Activated CD8-positive, alpha-beta T cell treated with anti-CD3 and anti-CD28 coated beads, Interleukin-2, amount 10 ng/mL, durations not matched to agents 7 days and 5 days (primary cell): ENCODE measurements at places on chromosomes 1 and 21. TPM values are rescaled to one million over a fixed set of nuclear protein-coding genes. Genes with fewer than 3 reads are reported as not detected.

- peaks cover 76% of the 10 kb centered on the region for H3K4me1 ChIP-seq
- no peak overlapping the region for H3K27ac ChIP-seq
- no peaks in the 10 kb centered on the region for H3K27me3 ChIP-seq
- no peak for DNase-seq
- H3K4me3 ChIP-seq: no peak overlapping the region
- H3K36me3 ChIP-seq: peaks cover 59% of the 10 kb centered on the region
These were observed 13.4 kb downstream of the HIPK1 start for GRCh38 chr1:113942527-113942926.

DNA sequence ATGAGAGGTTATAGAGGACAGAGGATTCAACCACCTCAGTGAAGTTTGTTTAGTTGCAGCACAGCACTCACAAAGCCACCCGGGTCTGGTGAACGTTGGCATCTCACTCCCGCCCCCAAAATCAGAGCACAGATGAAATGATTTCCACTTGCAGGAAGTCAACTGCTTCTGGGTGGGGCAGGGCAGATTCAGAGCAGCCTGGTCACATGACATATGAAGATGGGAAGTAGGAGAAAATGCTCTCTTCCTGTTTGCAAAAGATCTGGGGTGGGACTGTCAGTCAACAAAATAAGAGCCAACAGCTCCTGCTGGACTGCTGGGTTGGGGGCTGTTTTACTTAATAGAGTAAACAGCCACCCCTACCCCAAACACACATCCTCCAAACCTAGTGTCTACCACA, 43.2 kb downstream of the LRRC71 start:
- peak; percentile 73 for DNase-seq
- H3K27ac ChIP-seq: peak overlapping the region; percentile 87
- H3K4me3 ChIP-seq: peak overlapping the region; percentile 81
- H3K36me3 ChIP-seq: peaks cover 7% of the 10 kb centered on the region
- peaks cover 21% of the 10 kb centered on the region for H3K27me3 ChIP-seq
- peaks cover 32% of the 10 kb centered on the region for H3K4me1 ChIP-seq

- no peak overlapping the region for H3K27ac ChIP-seq
- no peaks in the 10 kb centered on the region for H3K27me3 ChIP-seq
These were observed 76.0 kb upstream of the SOD1 start for GRCh38 chr21:31583498-31583897.

DNA sequence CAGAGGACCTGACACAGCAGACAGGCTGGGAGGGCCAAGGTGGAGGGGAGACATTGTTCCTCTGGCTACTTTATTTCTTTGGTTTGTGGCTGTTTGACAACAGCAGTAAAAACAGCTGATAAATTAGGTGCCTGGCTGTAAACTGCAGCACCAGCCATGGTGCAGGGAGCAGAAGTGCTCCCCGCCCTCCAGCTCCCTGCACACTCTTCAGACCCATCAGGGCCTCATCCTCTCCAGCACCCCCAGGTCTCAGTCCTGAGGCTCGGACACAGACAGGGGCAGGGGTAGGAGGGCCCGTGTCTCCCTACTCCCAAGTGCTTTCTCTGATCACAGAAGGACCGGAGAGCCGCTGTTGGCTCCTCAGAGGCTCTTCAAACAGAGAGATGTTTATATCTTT, 17.7 kb upstream of the LRRN2 start:
- no peaks in the 10 kb centered on the region for H3K36me3 ChIP-seq
- H3K4me3 ChIP-seq: no peak overlapping the region
- no peak for DNase-seq
- no peak overlapping the region for H3K27ac ChIP-seq
- H3K27me3 ChIP-seq: peaks cover 6% of the 10 kb centered on the region

DNA sequence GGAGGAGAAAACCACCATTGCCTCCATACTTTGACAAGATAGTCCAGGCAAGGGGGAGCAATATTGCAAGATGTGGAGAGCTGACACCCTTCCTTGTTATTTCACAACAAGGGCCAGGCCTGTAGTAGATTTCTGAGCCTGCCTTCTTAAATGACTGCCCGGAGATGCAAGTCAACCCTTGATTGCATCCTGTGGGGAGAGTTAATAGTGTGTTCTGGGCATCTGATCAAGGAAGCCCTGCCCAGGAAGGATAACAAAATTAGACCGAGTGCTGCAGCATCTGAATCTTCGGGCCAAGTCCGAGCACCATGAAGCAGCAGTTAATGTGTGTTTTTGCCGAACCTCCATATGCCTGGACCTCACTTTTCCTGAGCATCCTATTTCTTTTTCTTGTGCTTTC, 382.3 kb downstream of the PRDM2 start:
- H3K27ac ChIP-seq: no peak overlapping the region
- DNase-seq: no peak
- no peak overlapping the region for H3K4me3 ChIP-seq
- no peaks in the 10 kb centered on the region for H3K36me3 ChIP-seq
- H3K4me1 ChIP-seq: no peaks in the 10 kb centered on the region

DNA sequence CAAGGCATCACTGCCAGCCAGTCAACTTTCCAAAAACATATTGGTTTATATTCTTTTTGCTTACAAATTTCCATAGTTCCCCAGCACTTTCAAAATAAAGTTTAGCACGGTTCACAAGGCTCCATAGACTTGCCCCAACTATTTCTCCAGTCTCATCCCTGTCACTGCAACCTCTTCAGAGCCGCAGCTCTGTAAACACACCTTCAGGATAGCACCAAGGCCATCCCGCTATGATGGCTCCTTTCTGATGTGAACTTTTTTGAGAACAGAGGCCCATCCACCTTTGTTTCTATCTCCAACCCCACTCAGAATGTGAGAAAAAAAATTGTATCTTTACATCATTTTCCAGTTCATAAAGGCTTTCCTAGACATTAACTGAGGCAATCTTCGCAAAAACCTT, 26.3 kb downstream of the PGM1 start:
- H3K27me3 ChIP-seq: no peaks in the 10 kb centered on the region
- no peak overlapping the region for H3K27ac ChIP-seq
- no peaks in the 10 kb centered on the region for H3K36me3 ChIP-seq
- H3K4me1 ChIP-seq: peaks cover 3% of the 10 kb centered on the region
- DNase-seq: no peak

DNA sequence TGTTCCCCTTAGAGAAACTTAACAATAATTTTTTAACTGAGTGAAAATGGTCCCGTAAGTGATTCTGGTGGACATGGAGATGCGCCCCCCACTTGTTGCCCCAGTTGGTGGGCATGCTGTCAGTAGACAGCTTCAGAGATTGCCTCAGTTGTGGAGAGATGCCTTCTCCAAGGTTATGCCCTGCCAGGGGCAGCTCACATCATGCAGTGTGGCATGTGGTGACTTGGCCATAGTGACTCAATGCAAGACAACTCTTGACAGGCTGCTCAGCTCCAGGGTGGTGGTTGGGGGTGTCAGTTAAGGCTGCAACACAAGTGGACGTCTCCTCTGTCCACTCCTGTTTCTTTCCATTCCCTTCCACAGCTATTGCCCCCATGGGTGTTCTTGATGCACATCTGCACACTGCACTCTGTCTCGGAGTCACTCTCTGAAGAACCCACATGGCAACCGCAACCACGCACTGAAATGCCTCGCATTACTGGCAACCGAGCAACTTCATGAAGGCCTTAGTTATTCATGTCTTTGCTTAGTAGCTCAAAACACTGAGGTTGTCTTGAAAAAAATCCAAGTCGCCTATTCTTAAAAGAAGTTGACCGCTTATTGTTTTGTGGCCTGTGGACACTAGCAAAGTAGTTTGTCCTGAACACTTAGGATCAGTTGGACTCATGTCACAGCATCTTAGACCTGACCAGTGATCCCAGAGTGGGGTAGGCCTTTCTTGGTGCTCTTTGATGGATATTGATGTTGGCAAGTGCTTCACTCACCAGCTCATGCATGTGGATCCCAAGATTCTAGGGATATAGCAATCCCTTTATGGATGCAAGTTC, 54.8 kb upstream of the USP1 start:
- no peak overlapping the region for H3K4me3 ChIP-seq
- no peaks in the 10 kb centered on the region for H3K4me1 ChIP-seq
- no peaks in the 10 kb centered on the region for H3K27me3 ChIP-seq
- DNase-seq: no peak

DNA sequence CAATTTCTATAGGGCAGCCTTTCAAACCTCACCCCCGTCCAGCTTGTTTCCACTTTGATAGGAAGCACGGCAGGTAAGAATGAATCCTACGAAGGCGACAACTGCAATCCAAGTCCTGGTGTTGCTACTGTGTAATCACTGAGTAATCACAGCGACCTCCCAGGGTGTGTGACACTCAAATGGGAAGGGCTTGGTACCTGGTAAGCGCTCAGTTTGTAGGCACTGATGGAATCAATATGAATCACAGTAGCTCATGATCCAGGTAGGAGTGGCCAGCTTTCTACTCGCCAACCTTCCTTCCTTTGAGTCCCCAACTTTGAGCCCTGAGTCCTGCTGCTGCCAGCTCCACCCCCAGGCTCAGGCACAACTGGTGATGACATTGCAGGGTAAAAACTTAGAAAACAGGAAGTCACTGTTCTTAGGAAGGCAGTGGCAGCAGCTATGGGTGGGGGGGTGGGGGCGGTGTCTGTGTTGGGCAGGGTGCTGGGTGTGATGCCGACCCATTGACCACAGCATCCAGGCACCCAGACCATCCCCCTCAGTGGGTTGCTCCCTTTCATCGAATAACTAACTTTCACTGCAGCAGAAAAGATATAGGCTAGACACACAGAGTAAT, 70.7 kb downstream of the CD247 start:
- H3K27ac ChIP-seq: peak overlapping the region; percentile 94
- peaks cover 91% of the 10 kb centered on the region for H3K4me1 ChIP-seq
- peak overlapping the region; percentile 67 for H3K4me3 ChIP-seq
- peak; percentile 83 for DNase-seq

DNA sequence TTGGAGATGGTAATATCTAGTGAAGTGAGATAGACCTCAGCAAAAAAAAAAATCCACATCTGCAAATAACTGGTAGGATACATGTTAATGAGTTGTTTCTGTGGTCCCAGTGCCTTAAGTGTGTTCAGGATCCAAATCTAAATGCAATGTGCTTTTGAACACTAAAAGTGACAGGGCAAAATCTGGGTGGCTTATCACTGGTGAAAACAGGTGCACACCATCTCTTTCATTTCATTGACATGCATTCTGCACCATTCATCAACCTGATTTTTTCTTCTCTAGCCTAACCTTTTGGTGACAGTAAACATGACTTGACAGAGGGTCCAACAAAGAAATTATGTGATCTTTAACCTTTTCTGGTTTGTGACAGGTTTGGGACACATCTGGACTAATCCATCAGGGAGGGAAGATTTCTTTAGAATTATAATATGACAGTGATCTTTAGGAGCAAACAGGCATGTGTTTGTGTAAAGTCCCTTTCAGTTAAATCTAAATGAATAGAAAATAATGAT, 201.6 kb upstream of the NEGR1 start:
- no peak overlapping the region for H3K27ac ChIP-seq
- H3K27me3 ChIP-seq: no peaks in the 10 kb centered on the region
- DNase-seq: no peak
- no peaks in the 10 kb centered on the region for H3K36me3 ChIP-seq
- peaks cover 6% of the 10 kb centered on the region for H3K4me1 ChIP-seq

DNA sequence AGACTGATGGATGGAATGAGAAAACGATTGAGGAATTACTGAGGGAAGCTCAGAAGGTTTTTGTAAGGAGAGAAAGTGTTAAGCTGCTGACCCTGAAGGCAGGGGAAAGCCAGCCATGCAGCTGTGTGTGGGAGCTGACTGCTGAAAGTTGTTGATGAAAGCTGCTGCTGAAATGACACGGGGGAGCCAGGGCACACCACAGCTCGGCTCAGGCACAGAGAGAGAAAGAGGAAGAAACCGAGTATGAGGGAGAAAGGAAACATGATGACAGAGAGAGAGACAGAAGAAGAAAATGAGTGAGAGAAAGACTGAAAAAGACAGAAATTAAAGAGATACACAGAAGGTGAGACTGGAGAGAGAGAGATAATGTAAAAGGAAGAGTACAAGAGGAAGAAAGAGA, 115.5 kb downstream of the LRRC53 start:
- H3K4me1 ChIP-seq: no peaks in the 10 kb centered on the region
- H3K27ac ChIP-seq: no peak overlapping the region
- no peaks in the 10 kb centered on the region for H3K36me3 ChIP-seq
- H3K27me3 ChIP-seq: no peaks in the 10 kb centered on the region
- no peak overlapping the region for H3K4me3 ChIP-seq

DNA sequence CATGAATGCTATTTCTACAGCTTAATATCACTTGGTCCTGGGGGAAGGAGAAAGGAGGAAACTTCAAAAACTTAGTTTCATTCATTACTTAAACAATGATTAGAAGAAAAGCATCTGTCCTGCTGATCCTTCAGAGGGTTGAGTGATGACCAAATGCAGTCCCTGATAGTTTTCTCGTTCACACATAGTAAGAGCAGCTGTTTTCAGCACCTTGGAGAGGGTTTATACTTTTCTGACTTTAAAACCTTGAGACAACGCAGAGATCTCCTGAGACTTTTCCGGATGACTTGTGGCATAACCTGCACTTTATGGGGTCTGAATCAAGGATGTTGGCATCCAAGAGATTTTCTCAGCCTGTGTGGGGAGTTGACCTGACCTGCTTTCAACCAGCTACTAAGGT, 94.0 kb upstream of the KCND3 start:
- DNase-seq: no peak
- no peak overlapping the region for H3K4me3 ChIP-seq
- H3K36me3 ChIP-seq: no peaks in the 10 kb centered on the region
- H3K27ac ChIP-seq: no peak overlapping the region
- H3K4me1 ChIP-seq: no peaks in the 10 kb centered on the region

DNA sequence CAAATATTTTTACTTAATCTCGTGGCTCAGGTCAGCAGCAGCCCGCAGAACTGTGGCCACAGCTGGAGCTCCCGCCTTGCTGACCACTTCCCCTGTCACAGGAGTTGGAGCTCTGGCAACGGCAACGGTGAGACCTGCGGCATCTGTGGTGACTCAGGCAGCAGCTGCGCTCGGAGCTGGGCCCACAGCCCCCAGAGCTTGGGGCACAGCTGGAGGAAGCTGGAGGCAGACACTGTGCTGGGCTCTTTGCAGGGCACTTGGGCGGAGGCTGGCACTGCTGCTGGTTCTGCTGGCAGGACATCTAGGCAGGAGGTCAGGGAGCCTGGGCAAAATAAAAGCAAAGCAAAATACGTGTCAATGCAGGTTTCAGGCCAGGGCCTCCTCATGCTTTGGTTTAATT, at the start of gene LCE3A:
Gene LCE3A, minus strand, starts transcription at position 301 of the 400 bp plus-strand sequence. Its CDS starts 0 bp downstream, at position 301.
- H3K27me3 ChIP-seq: peaks cover 2% of the 10 kb centered on the region
- no peaks in the 10 kb centered on the region for H3K36me3 ChIP-seq
- no peak within 1 kb of the TSS for H3K27ac ChIP-seq

DNA sequence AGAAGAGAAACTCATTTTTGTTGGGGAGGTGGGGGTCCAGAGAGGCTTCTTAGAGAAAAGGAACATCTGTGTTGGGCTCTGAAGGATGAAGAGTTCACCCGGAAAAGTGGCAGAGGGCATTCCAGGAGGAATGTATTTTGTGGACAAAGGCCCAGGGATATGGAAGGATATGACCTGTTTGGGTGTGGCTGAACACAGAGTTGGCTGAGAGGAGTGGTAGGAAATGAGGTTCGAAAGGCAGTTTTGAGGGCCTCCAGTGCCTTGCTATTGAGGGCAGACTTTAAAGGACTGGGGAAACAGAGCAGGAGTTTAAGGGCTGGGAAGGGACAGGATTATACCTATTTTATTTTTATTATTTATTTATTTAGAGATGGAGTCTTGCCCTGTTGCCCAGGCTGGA, 27.3 kb upstream of the WASF2 start:
- H3K4me3 ChIP-seq: no peak overlapping the region
- DNase-seq: no peak
- no peaks in the 10 kb centered on the region for H3K27me3 ChIP-seq
- no peaks in the 10 kb centered on the region for H3K36me3 ChIP-seq
- H3K4me1 ChIP-seq: peaks cover 44% of the 10 kb centered on the region
- H3K27ac ChIP-seq: no peak overlapping the region

- H3K36me3 ChIP-seq: peaks cover 4% of the 10 kb centered on the region
- H3K4me1 ChIP-seq: no peaks in the 10 kb centered on the region
- peaks cover 10% of the 10 kb centered on the region for H3K27me3 ChIP-seq
- H3K4me3 ChIP-seq: no peak overlapping the region
These were observed 109.9 kb upstream of the IFFO2 start for GRCh38 chr1:19066248-19066873.

Gene OR2L2
- not detected for total RNA-seq

Gene AADACL4
- not detected for total RNA-seq

Gene HPDL
- total RNA-seq: 16.8 TPM

Gene FUCA1
- total RNA-seq: 7.3 TPM
